ENCODE measurements at places on chromosomes 2 and 18.

- DNase-seq: no peak
These were observed 59.2 kb upstream of the FZD7 start for GRCh38 chr2:201974171-201975100.

DNA sequence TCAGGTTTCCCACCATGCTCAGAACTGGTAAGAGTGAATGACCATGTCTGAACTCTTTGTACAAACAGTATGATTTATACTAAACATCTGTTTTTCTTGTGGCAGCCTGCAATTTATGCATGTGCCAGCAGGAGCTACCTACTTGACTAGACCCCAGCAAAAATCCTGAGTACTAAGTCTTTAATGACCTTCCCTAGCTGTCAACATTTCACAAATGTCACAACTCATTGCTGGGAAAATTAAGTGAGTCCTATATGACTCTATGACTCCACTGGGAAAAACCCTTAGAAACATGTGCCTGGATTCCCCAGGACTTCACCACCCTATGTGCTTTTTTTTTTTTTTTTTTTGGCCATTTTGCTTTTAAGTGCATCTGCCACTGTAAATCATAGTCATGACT lies 1225.8 kb downstream of the SUCLG1 start:
- DNase-seq: peak; percentile 2

GRCh38 chr2:75466708-75467311 lies 93.9 kb downstream of the EVA1A start:
- peak; percentile 32 for DNase-seq

GRCh38 chr2:129667577-129667976 lies 311.9 kb upstream of the RAB6C start:
- no peak for DNase-seq
